ENCODE measurements at places on chromosomes 13 and 19. TPM values are rescaled to one million over a fixed set of nuclear protein-coding genes. Genes with fewer than 3 reads are reported as not detected.

CAPNS1 gene
- 534 TPM for total RNA-seq

CYP4F2 gene
- total RNA-seq = not detected

PHLDB3 gene
- 12.7 TPM for total RNA-seq

ZNF224 gene
- 37.6 TPM for total RNA-seq

ZNF530 gene
- 3.2 TPM for total RNA-seq

KIR2DL1 gene
- total RNA-seq = not detected

PLEKHF1 gene
- 30.4 TPM for total RNA-seq

MUC16 gene
- total RNA-seq = 1.3 TPM

THSD8 gene
- total RNA-seq = 2.4 TPM

USE1 gene
- 27.4 TPM for total RNA-seq

IL17D gene
- 4.9 TPM for total RNA-seq

VWA8 gene
- 21.4 TPM for total RNA-seq

ZNF17 gene
- total RNA-seq = 20.1 TPM

SLITRK5 gene
- total RNA-seq = 10.1 TPM

INAFM1 gene
- 28.2 TPM for total RNA-seq

PSG1 gene
- not detected for total RNA-seq

CGB3 gene
- total RNA-seq = not detected

PRTN3 gene
- total RNA-seq = 0.71 TPM

ZNF616 gene
- total RNA-seq = 12.8 TPM

FFAR2 gene
- 4.5 TPM for total RNA-seq

CGB1 gene
- total RNA-seq = not detected

PNMA8B gene
- total RNA-seq = 3.6 TPM

KLK1 gene
- total RNA-seq = 2.1 TPM

CYP4F8 gene
- not detected for total RNA-seq

CYP4F3 gene
- total RNA-seq = 4.8 TPM

EID2B gene
- 4.3 TPM for total RNA-seq

CLIP3 gene
- 72.8 TPM for total RNA-seq

TUBA3C gene
- total RNA-seq = not detected

ZNF225 gene
- total RNA-seq = 7.0 TPM

ZNF528 gene
- total RNA-seq = 42.8 TPM

TMEM259 gene
- total RNA-seq = 146 TPM

SPRY2 gene
- 78.3 TPM for total RNA-seq

ZNF417 gene
- 24.8 TPM for total RNA-seq

ADGRE2 gene
- total RNA-seq = 4.9 TPM

SLC25A41 gene
- total RNA-seq = 0.27 TPM

CABP5 gene
- total RNA-seq = not detected

LILRA1 gene
- 2.3 TPM for total RNA-seq

SULT2A1 gene
- total RNA-seq = not detected

SPACA6 gene
- 47.7 TPM for total RNA-seq

PTH2 gene
- total RNA-seq = not detected

ZBTB32 gene
- 0.18 TPM for total RNA-seq

SLC25A15 gene
- total RNA-seq = 3.2 TPM

OXGR1 gene
- total RNA-seq = 0.27 TPM

GJB2 gene
- total RNA-seq = 6.4 TPM

MBD3L3 gene
- total RNA-seq = not detected

SHISA7 gene
- total RNA-seq = 9.0 TPM

UPF1 gene
- 57.8 TPM for total RNA-seq

PRODH2 gene
- total RNA-seq = not detected

FFAR3 gene
- 0.76 TPM for total RNA-seq

PSPN gene
- 2.1 TPM for total RNA-seq

Measured in sciatic nerve (tissue), 2 donors.